ENCODE measurements at places on chromosomes 1 and 21.

- no peak for DNase-seq
Observed at GRCh38 chr1:90782046-90782445, 64.9 kb upstream of the BARHL2 start.

- DNase-seq = no peak
Observed at GRCh38 chr1:45477646-45478045, 13.3 kb downstream of the TESK2 start.

GRCh38 chr1:183080406-183080805 is 57.2 kb downstream of the LAMC1 start:
- DNase-seq = no peak

DNA sequence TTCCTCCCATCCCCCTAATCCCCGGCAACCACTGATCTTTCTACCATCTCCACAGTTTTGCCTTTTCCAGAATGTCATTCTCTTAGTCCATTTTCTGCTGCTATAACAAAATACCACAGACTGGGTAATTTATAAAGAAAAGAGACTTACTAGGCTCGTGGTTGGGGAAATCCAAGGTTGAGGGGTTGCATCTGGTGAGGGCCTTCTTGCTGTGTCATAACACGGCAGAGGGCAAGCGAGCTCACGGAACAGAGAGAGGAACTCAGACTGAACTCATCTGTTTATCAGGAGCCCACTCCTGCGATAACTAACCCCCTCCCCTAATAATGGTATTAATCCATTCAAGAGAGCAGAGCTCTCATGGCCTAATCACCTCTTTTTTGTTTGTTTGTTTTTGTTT is 52.0 kb downstream of the RUNX3 start:
- no peak for DNase-seq

Data from activated T-helper 1 cell treated with anti-CD3 and anti-CD28 coated beads, Interleukin-2, amount 50 U/mL, for 16 hours (primary cell).